Left forelimb (tissue), 1 donor: ENCODE measurements at places on chromosomes 16 and 17.

GRCh38 chr16:65817066-65817465 is 549.4 kb upstream of the CDH5 start:
- no peak for DNase-seq

GRCh38 chr17:42072323-42073187 is 22.2 kb upstream of the C17orf113 start:
- no peak for DNase-seq

DNA sequence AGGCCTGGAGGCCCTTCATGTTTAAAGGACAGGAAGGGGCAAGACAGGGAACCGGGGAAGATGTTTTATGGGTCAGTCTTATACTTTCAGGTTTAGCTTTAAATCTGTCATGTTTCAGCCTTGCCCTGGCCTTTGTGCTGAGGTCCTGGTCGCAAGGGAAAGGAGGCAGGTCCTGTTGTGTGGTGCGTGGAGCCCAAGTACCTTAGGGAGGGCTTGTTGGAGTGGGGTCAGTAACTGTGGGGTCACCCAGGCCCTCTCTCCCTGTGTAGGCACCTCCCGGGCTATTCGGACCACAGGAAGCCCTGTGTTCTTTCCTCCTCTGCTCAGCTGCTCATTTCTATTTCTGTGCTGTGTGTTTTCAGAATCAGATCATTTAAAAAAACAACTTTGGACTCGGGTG is 42.7 kb downstream of the MPRIP start:
- no peak for DNase-seq

- DNase-seq, result no peak
Observed at GRCh38 chr17:77445760-77446532, 305.2 kb downstream of the SEC14L1 start.

GRCh38 chr16:3907586-3907985 is 27.1 kb upstream of the CREBBP start:
- DNase-seq, result no peak

- no peak for DNase-seq
Observed at GRCh38 chr17:75834928-75835653, 9.1 kb downstream of the UNC13D start.

- DNase-seq, result peak; percentile 73
Observed at GRCh38 chr17:80034791-80035686, 633 bp downstream of the TBC1D16 start.

GRCh38 chr16:55102531-55102930 is 171.9 kb downstream of the IRX5 start:
- DNase-seq, result no peak

DNA sequence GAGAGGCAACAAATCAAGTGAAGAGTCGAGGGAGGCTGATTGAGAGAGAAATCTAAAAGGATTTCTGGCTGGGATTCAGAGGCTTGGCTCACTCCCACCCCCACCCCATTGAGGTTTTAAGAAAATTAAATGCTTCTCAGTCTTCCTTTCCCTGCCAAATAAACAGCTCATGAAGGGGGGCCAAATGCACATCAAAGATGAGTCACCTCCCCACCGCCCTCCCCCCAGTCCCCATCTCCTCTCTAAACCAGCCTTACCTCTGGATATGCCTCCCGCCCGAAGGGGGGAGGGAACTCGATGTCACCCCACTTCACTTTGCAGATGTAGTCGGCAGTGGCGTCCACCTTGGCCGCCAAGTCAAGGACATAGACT is 11.6 kb downstream of the ACLY start:
- no peak for DNase-seq

DNA sequence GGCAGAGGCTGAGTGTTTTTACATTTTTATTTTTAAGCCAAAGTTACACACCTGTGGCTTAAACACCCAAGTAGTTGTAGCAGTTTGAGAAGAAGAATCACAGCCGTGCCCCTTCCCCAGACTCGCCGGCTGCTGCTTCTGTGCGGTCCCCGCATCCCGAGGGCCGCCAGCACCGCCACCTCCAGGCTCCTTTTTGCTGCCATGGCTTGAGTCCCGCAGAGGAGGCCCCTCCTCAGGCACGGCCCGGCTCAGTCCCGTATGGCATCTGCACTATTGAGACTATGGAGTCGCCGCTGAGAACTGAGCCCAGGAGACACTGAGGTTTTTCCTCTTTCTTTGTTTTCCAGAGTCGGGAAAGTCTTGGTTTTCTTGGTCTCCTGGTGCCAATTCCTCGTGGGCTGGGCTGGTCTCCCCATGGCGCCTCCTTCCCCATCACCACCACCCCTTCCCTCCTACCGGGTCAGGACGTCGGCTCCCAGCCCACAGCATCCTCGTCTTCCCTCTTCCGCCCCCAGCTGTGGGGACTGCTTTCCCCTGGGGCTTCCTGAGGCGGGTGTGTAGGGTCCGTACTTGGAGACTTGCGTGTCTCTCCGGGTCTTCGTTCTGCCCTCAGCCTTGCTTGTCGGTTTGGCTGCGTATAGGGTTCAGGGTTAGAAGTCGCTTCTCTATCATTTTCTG is 32.6 kb upstream of the CDH15 start:
- DNase-seq, result no peak

- peak; percentile 76 for DNase-seq
Observed at GRCh38 chr17:57995076-57995956, 7.3 kb upstream of the VEZF1 start.

DNA sequence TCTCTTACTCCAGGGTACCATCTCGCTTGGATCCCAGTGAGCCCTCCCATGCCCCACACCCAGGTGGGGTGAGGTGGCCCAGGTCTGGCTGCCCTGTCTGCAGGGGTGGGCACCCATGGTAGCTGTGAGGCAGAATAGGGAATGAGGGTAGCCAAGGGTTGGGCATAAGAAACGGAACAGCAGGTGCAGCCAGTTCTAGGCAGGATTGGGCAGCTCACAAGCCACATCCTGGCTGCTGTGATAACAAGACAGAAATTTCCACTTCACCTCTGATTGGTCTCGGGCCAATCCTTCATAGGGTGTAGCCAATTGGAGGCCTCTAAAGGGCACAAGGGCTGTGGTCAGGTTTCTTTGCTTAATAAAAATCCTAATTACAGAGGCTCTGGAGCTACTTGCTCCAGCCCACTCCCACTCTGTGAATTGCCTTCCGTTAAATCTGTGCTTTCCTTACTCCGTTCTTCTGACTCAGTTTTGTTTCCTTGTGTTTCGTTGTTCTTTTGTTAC is 1.5 kb upstream of the ARHGDIG start:
- no peak for DNase-seq

DNA sequence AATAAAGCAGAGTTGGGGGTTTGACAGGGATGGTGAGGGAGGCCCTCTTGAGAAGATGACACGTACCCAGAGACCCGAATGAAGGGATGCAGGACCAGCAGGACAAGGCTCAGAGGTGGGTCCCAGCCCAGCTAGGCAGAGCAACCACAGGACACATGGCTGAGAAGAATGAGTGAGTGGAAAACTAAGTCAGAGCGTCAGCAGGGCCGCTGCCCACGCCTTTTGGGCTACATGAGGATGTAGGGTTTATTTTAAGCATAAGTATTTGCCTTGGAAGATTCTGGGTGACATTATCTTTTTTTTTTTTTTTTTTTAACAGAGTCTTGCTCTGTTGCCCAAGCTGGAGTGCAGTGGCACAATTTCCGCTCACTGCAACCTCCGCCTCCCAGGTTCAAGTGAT is 176.0 kb downstream of the TMEM132E start:
- DNase-seq, result peak; percentile 5

- DNase-seq, result no peak
Observed at GRCh38 chr17:7176841-7177190, 2.4 kb downstream of the ASGR1 start.

GRCh38 chr16:10256784-10257641 is 74.8 kb upstream of the GRIN2A start:
- peak; percentile 65 for DNase-seq

DNA sequence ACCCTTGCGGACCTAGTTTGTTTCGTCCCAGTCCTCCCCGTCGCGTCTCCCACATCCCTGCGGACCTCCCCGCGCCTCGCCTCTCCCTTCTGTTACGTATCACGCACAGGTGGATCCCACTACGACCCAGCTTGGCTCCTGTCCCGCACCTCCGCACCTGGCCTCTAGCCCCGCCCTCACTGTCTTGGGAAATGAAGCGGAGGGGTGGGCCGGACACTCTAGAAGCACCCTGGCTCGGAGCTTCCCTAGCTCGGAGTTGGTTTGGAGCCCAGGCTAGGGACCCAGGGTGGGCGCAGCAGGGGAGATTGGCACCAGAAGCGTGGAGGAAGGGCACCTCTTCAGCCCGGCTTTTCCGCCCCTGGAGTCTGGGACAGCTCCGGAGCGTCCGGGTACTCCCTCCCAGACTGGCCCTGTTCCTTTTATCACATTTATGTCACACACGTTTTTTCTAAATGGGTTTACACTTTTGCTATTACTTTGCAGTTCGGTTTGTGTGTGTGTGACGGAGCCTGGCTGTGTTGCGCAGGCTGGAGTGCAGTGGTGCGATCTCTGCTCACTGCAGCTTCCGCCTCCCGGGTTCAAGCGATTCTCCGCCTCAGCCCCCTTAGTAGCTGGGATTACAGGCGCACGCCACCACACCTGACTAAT is 1.4 kb upstream of the CEMP1 start:
- peak; percentile 74 for DNase-seq

- DNase-seq, result no peak
Observed at GRCh38 chr17:70365091-70365583, 195.8 kb downstream of the KCNJ2 start.

- no peak for DNase-seq
Observed at GRCh38 chr17:66466106-66466820, 163.8 kb downstream of the PRKCA start.

- DNase-seq, result no peak
Observed at GRCh38 chr17:16937431-16937830, 34.5 kb downstream of the TNFRSF13B start.

GRCh38 chr16:50367777-50368409 is 895 bp downstream of the BRD7 start:
- no peak for DNase-seq

GRCh38 chr17:67025216-67025792 is 19.1 kb upstream of the CACNG1 start:
- DNase-seq, result no peak
